Stimulated activated CD8-positive, alpha-beta memory T cell treated with anti-CD3 and anti-CD28 coated beads, Interleukin-15, amount 100 ng/mL, for 1 hour (primary cell): ENCODE measurements at places on chromosomes 16 and 17.

GRCh38 chr16:2949705-2950352 lies 14.2 kb upstream of the KREMEN2 start:
- DNase-seq, result no peak

DNA sequence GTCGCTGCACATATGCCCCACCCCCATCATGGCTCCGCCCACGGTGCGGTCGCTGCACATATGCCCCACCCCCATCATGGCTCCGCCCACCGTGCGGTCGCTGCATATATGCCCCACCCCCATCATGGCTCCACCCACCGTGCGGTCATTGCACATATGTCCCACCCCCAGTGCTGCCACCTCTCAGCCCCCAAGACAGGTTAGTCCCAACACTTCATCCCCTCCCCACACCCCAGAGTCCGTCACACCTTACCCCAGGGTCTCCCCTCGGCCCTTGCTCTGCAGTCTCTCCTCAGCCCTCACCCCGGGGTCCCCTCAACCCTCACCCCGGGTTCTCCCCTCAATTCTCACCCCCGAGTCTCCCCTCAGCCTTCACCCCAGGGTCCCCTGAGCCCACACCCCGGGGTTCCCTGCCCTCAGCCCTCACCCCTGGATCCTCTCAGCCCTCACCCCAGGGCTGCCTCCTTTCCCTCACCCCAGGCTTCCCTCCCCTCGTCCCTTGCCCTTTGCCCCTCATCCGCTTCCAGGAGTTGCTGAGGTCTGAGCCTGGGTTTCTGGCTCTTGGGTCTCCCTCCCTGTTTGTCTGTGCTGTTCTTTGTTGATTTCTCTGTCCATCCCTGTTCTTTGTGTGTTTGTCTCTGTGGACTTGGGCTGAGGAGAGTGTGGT lies 25.6 kb downstream of the TPSG1 start:
- no peak for DNase-seq

GRCh38 chr17:7577327-7578199 lies 1.9 kb upstream of the CD68 start:
- DNase-seq, result no peak

- no peak for DNase-seq
Observed at GRCh38 chr16:25126820-25127232, 15.3 kb downstream of the LCMT1 start.

- no peak for DNase-seq
Observed at GRCh38 chr17:12620200-12620720, 45.4 kb upstream of the MYOCD start.

- no peak for DNase-seq
Observed at GRCh38 chr16:55500530-55501011, 8.3 kb upstream of the LPCAT2 start.

- no peak for DNase-seq
Observed at GRCh38 chr16:69417520-69418199, 6.8 kb upstream of the CYB5B start.

GRCh38 chr17:15952916-15953790 lies 8.2 kb downstream of the ADORA2B start:
- no peak for DNase-seq

GRCh38 chr17:45277992-45278391 lies 16.1 kb upstream of the SPATA32 start:
- DNase-seq, result no peak

- DNase-seq, result no peak
Observed at GRCh38 chr17:21149621-21150020, 22.9 kb downstream of the DHRS7B start.

- no peak for DNase-seq
Observed at GRCh38 chr17:58330538-58330996, 2.0 kb upstream of the TSPOAP1 start.

DNA sequence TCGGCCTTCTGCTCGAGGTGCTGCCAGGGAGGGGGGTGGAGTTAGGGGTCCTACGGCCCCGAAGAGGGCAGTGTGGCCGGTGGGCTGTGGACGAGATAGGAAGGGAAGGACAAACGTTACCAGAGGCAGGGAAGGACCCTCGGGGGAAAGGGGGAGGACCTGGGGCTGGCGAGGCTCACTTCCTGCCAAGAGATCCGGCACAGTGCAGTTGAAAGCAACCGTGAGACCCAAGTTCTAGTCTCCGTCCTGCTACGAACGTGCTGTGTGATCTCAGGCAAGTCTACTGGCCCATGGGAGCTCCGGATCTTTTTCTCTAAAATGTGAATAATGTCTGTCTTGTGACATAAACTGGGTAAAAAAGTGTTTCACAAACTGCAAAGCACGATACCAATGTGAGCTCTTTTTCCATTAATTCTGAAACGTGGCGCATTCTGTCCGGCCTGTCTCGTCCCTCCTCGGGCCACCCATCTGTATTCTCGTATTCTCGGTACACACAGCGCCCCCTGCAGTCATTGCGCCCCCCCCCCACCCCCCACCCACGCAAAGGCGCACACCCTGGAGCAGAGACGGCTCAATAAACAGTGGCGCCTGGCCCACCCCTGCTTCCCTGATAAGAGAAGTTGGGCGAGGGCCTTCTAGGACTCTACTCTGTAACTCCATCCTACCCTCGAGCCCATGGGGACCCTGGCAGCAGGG lies 8.8 kb downstream of the CYGB start:
- no peak for DNase-seq

DNA sequence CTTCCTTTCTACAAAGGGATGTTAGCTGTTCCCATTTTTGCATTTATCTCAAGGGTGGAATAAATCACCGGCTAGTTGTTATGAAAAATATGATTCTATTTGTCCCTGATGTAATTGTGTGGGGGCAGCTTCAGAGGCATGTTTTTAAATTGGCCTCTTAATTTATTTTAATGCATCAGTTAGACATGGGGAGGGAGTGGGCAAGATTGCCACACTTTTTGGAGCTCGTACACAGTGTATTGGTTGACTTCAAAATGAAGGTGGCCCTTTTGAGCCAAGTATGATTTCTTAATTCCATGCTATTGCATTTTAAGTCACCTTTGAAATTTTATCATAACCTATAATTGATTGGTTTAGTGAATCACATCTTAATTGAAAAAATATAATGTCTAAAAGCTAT lies 223.7 kb downstream of the CDH11 start:
- DNase-seq, result no peak

GRCh38 chr16:84959045-84959576 lies 52.2 kb downstream of the ZDHHC7 start:
- DNase-seq, result no peak

GRCh38 chr17:36722121-36722902 lies 120.9 kb downstream of the MRM1 start:
- DNase-seq, result peak; percentile 38

GRCh38 chr17:12048843-12049473 lies 28.3 kb downstream of the MAP2K4 start:
- no peak for DNase-seq

DNA sequence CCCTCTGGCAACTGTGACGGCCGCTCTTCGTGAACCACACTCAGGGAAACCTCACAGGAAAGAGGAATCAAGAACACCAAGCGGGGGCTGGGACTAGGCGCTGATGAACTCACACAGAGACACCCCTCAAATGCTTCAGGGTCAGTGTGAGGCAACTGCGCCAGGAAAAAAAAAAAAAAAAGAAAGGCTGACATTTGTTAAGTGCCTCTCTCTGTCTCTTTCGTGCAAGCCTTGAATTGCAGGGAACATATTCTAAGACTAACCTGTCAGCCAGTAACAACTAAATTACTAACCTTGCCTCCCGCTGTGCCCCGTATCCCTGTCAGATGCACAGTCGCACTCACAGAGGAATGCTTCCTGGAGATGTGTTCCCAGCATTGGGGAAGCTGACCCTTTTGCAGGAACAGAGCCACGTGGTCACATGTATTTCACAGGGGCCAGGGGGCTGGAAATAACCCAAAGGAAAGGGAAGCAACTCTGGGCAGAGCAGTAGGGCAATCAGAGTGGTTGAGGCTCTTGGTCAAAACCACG lies 247.8 kb downstream of the XYLT1 start:
- no peak for DNase-seq

DNA sequence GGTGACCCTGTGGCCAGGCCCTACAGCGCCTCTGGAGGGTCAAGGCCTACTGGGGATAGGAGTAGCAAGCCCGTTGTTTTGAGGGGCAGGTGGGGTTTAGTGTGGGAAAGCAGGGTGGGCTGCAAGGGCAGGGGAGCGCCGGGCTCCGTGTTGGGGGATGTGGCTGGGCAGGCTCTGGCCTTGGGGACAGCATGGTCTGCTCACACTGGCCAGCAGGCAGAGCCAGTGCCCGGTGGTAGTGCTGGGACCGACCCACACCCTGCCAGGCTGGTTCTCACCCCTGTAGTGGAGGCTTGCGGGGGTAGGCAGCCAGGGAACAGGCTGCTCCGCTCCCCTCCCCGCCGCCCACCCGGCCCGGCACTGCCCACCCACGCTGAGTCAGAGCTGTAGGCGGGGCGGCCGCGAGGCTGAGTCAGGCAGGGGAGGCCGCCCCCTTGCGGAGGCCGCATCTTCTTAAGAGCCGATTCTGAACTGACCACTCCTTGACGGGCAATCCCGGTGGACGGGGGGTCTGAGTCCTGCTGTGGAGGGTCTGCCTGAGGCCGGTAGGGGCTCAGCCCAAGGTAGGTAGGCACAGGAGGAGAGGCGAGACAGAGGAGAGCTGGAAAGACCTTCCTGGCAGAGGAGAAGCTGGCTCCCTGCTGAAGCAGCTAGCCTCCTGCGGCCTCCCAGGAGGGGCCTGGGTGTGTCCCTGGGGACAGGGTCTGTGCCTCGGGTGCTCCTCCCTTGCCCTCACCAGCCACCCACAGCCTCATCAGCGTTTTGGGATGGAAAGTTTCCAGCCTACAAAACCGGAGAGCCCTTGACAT lies 62.4 kb downstream of the BAIAP2 start:
- DNase-seq, result peak; percentile 22

DNA sequence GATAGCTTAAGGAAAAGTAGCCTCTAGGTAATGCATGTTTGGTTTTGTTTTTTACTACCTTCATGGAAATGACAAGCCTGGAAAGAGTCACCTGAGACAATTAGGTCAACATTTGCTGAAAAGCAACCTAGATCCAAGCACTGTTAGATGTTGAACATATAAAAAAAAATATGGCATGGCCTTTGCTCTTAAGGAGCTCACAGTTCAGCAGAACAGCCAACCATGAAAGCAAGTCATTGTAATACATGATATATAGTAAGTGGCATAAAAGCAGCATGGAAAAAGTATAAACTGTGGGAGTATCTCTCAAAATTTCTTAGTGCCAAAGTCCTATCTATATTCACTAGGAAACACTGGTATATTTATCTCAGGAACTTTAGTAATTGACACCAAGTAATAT lies 31.6 kb downstream of the CFDP1 start:
- no peak for DNase-seq

DNA sequence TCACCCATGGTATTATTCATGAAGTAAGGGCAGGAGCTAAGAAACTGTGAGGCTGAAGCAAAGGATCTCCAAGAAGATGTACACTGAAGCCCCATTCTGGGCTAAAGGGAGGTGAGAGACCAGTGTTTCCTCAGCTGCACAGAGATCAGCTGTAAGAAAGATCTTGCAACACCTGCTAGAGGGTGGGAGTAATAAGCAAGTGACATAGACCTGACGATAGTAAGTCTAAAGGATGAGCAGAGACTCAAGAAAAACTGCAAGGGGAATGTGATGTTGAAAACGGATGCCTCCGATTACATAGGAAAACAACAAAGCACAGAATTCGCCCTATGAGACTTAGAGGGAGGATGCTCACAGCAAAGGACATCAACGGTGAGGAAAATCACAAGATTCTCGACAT lies at the start of gene OR4D2:
Gene OR4D2, plus strand, starts transcription at position 301 of the 400 bp plus-strand sequence. CDS start 2,674 bp downstream, outside the sequence.
- no peak for DNase-seq

- DNase-seq, result no peak
Observed at GRCh38 chr17:45364531-45365390, 47.9 kb upstream of the MAP3K14 start.

DNA sequence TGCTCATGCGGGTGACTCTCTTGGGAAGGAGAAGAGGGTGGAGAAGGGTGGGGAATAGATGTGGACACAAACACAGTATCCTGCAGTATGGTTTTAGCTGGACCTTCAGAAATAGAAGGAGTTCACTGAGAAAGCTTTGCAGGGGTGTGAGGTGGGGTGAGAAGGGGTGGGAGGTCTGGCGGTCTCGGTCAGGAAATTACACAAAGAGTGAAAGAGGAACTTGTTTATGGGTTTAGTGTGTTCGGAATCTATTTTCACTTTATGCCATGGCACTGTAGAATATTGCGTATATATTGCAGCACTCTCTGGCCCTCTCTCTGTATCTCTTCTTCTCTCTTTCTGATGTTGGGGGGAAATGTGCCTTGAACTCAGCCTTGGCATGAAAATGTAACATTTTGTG lies 148.2 kb upstream of the GOT2 start:
- DNase-seq, result no peak

DNA sequence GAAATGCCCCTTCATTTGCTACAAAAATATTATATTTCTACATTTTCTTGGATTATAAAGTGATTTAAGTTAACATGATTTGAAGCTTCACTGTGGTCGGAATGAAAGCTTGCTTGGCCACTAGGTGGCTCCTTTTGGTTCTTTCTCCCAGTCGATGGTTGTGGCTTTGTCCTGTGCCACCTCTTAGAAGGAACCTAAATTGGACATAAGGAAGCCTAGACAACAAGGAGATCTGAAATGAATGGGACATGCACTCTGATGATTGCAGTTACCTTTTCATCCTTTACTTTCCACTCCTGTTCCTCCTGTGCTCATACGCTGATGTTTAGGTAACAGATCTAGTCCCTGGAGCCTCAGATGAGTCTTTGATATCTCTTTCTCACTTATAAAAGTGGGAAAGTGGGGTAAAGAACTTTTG lies 39.2 kb downstream of the FTO start:
- DNase-seq, result no peak

- no peak for DNase-seq
Observed at GRCh38 chr17:42010898-42011516, 6.2 kb downstream of the DNAJC7 start.

GRCh38 chr16:14196539-14196938 lies 125.4 kb downstream of the MRTFB start:
- no peak for DNase-seq

- no peak for DNase-seq
Observed at GRCh38 chr17:51036084-51036483, 84.6 kb downstream of the SPAG9 start.

- no peak for DNase-seq
Observed at GRCh38 chr16:50802000-50802399, 60.1 kb downstream of the CYLD start.

DNA sequence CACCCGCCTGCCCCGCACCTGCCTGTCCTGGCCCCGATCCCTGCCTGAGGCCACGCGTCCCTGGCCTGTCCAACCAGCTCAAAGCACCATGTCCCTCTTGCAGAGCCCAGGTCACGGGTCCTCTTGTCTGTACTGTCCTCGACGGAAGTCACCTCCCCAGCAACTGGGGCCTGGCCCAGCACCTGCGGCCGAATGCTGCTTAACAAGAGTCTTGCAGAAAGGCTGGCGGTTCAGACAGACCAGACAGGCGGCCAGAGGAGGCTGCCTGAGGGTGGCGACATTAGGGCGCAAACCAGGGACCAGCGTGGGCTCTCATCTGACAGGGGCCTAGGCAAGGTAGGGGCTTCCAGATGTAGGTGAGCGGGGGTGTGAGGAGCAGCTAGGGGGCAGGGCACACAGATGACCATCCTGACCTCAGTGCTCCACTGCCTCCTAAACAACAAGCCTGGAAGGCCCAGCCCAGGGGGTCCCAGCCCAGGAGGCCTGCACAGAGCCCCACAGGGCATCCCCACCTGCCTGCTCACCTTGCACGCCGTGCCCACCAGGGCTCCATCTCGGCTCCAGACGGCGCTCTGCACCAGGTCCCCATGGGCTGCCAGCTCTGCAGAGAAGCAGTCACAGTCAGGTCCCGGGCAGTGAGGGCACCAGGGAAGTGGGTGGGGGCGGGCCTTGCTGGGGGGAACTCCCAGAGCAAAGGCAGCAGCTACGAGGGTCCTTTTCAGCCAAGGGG lies 11.3 kb downstream of the CORO7 start:
- DNase-seq, result no peak
